A172 (cell line): ENCODE measurements at places on chromosomes 3 and 15.

GRCh38 chr3:12983319-12983718 is 89.9 kb downstream of the IQSEC1 start:
- DNase-seq, result no peak

DNA sequence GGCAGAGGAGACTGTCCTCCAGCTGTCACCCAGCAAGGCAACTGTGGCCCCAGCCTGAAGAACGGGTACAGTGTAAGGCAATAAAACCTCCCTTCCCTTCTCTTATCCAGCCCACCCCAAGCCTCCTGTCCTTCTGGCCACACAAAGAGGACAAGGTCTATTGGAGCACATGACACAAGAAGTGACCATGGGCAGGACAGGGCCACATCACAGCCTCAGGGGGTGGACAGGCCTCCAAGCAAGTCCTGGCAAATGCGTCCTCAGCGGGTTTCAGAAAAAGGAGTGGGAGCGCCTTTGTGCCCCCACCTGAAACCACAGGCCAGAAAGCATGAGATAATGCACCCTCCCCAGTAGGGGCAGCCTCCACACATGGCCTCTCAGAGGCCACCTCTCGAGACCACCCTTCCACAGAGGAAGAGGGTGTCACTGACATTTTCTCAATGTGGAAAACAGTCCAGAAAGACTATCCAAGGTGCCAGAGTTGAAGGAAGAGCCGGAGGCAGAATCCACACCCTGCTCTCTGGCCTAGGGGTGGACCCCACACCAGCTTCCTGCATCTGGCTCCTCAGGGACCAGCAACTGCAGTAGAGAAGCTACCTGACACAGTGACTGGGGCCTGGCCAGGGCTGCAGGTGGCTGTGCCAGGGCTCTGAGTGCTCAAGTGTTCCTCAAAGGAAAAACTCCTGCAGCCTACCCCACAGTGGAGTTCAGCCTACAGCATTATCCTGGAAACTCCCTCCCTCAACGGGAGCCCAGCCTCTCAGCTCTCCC is 43.9 kb downstream of the CCDC12 start:
- no peak for DNase-seq

- peak; percentile 55 for DNase-seq
These were observed 57.0 kb upstream of the MCTP2 start for GRCh38 chr15:94174399-94174802.

GRCh38 chr3:150761831-150762661 is 923 bp downstream of the SIAH2 start:
- DNase-seq, result peak; percentile 65

DNA sequence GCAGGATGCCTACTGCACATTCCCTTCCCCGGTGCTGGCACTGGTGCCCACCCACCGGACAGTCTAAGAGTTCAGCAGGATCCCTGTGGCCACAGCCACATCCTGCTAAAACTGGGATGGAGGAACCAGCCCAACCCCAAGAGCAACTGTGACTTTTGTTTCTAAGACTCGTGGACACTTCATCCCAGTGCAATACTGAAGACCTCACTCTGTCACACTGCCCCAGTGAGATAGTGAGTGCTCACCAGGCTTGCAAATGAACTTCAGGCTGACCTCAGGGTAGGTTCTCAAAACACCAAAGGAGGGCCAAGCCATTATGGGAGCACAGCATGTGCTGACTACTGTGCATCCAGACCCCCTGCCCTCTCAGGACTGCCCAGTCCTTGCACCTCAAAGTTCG is 46.7 kb upstream of the MTMR14 start:
- DNase-seq, result no peak

- DNase-seq, result peak; percentile 62
These were observed 81.5 kb downstream of the SMAD3 start for GRCh38 chr15:67146875-67147381.

- DNase-seq, result no peak
These were observed 817.4 kb upstream of the LMCD1 start for GRCh38 chr3:7684182-7684715.

DNA sequence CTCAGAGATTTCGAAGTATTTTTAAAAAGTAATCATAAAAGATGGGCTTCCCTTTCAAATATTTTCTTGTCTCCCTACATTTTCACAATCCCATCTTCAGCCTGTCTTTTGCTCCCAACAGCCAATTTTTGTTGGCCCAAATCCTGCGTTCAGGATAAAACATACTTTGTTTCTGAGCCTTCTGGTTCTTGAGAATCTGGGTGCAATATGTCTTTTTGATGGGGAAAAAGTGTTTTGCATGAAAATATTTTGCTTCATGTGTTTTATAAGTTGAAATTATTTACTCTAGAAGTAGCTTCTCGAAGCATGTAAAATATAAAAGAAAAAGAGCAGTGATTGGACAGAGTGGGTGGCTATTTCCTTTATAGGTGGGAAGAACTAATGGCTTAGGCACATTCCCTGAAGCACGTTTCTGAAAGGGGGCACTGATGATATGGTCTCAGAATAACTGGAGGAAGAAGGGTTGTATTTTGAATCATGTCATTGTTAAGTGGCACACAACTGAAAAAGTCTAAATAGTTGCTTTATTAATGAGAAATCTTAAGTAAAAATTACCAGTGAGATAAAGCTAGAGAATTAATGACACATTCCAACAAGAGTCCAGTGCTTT is 3.9 kb downstream of the UNC13C start:
- DNase-seq, result no peak

GRCh38 chr3:102682741-102683140 is 247.9 kb downstream of the ZPLD1 start:
- no peak for DNase-seq

DNA sequence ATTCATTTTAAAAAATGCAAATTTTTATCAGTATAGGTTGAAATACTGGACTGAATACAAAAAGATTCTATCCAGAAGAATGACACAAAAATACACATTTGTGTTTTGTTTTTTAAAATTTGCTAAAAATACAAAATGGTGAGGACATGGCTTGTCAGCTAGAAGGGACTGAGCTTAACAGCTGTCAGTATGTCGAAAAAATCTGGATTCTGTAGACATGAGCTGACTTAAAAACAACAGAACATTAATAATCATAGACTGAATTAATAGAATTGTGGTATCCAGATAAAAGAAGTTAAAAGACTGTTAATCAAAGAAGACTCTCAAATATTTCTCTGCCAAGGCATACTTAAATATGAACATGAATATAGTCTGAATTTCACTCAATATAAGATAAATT is 244.9 kb upstream of the CBLB start:
- DNase-seq, result no peak

GRCh38 chr3:140726066-140726465 is 48.2 kb downstream of the TRIM42 start:
- no peak for DNase-seq

DNA sequence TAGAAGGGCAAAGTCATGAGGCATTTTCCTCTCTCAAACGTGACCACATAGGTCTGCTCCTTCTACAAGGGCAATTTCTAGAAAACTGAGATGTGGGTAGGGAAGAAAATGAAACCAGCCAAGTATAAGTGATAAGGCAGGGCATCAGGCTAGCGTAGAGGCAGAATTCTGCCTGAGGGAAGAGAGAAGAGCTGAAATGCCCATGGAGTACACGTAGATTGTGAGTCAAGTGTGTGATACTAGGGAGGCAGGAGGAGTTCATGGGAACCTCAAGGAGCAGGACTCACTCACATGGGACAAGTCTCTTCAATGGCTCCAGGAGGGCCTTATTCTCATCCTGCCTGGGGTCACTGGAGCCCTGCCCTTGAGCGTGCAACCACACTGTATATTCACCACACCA is 34.9 kb upstream of the PPP4R2 start:
- no peak for DNase-seq

GRCh38 chr15:74396445-74397238 is 29.2 kb upstream of the CYP11A1 start:
- DNase-seq, result peak; percentile 81
